Neural crest cell (in vitro differentiated cells): ENCODE measurements at places on chromosomes 2 and 18.

- DNase-seq, result no peak
Observed at GRCh38 chr2:218262631-218263586, 2.1 kb downstream of the GPBAR1 start.

DNA sequence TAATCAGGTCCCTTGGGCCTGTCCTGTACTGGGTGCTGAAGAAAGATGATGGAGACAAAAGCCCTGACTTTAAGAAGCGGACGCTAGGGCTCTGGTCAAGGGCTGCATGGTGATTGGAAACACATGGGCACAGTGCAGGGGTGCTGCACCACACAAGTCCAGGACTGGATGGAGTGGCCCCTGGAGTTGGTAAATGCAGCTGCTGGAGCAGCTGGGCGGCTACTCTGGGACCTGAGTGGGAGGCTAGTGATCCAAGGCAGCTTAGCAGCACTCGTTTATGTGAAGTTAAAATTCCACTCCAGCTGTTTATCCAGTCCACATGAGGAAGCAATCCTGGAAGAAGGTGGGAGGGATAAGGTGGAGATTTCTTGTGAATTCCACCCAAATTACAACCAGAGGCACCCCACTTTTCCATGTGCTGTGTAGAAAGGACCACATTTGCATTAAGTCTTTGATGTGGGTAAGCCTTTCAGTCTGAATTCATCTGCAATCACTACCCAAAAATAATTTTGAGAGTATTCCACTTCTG, 24.9 kb downstream of the MERTK start:
- DNase-seq, result no peak

- no peak for DNase-seq
Observed at GRCh38 chr2:124315221-124315880, 290.3 kb downstream of the CNTNAP5 start.

- no peak for DNase-seq
Observed at GRCh38 chr2:168722592-168722991, 79.8 kb upstream of the NOSTRIN start.

DNA sequence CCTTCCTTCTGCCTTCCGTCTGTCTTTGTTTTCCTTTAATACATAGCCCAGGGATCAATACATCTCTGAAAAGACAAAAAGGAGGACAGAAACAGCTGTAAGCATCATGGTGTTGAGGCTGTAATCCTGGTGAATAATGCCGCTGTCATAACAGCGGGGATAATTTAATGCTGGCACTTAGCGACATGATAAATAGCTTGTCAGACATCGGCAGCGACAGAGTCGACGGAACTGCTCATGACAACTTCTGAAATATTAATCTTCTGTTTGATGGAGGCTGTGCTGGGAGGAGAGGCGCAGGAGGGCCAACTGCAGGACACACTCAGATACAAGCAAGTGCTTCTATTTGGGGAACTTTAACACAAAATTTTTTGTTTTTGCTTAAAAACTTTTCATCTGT, 602.2 kb downstream of the GALR1 start:
- DNase-seq, result no peak

- DNase-seq, result no peak
Observed at GRCh38 chr2:203886661-203887151, 19.1 kb downstream of the CTLA4 start.

GRCh38 chr2:26395394-26395793, 6.3 kb upstream of the DRC1 start:
- no peak for DNase-seq

DNA sequence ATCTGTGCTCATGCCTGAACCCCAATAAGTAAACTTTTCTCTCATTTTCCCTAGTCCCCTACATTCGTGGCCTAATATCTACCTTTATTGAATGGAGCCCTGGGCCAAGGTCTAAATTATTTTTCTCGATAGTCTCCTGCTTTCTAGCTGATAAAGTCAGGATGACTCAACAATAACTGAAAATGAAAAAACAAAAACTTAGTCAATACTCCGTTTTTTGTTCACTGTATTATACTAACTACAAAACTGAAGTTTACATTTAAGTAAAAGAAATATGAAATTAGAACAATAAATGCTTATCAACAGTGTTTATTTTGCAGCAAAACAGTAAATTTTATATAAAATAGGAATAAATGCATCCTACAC, 32.2 kb downstream of the AOX1 start:
- no peak for DNase-seq
